ENCODE measurements at places on chromosomes 1 and 21.

DNA sequence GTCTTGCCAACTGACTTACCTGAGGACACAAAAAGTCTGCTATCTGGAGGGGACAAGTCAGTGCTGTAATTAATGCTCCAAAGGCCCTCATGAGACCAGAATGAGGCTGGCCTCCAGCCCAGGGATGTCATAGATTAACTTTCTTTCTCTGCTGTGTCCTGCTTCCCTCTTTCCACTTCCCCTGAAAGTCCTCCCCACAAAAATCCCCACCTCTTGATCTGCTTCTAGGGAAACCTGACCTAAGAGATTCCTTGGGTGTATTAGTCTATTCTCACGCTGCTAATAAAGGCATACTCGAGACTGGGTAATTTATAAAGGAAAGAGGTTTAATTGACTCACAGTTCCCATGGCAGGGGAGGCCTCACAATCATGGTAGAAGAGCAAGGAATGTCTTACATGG lies 39.2 kb downstream of the RUNX3 start:
- no peak for DNase-seq

DNA sequence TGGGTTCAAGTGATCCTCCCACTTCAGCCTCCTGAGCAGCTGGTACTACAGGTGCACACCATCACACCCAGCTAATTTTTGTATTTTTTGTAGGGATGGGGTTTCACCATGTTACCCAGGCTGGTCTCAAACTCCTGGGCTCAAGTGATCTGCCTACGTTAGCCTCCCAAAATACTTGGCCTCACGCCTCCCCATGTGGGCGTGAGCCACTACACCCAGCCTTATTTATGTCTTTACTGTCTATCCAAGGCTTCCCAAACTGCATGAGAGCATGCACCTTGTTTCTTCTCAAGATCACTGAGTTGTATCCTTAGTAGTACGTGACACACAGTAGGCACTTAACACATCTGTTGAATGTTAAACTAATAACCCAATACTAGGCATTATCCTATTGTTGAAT lies 14.2 kb downstream of the WASF2 start:
- DNase-seq = no peak

GRCh38 chr1:189929501-189930099 lies 548.1 kb downstream of the BRINP3 start:
- DNase-seq = no peak

- no peak for DNase-seq
These were observed 127.2 kb upstream of the FGGY start for GRCh38 chr1:59169703-59170102.

GRCh38 chr1:58721247-58721820 lies 21.5 kb upstream of the MYSM1 start:
- DNase-seq = no peak

- DNase-seq = no peak
These were observed 596 bp downstream of the PADI4 start for GRCh38 chr1:17308593-17308992.

GRCh38 chr1:244344001-244344400 lies 107.7 kb downstream of the ADSS2 start:
- no peak for DNase-seq

DNA sequence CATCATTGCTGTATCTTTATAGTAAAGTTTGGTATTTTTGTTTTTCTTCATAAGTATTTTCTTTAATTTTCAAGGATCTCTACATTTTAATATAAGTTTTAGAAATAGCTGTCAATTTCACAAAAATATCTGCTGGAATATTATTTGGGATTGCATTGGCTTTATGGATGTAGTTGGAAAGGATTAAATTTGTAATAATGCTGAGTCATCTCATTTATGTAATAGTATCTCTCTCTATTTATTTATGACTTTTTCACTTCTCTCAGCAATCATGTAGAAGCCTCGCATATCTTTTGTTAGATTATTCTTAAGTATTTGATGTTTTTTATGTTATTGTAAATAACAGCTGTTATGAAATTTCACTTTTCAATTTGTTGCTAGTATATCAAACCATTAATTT lies 223.1 kb upstream of the POGK start:
- no peak for DNase-seq

GRCh38 chr1:31799895-31800673 lies 15.7 kb downstream of the SPOCD1 start:
- no peak for DNase-seq

DNA sequence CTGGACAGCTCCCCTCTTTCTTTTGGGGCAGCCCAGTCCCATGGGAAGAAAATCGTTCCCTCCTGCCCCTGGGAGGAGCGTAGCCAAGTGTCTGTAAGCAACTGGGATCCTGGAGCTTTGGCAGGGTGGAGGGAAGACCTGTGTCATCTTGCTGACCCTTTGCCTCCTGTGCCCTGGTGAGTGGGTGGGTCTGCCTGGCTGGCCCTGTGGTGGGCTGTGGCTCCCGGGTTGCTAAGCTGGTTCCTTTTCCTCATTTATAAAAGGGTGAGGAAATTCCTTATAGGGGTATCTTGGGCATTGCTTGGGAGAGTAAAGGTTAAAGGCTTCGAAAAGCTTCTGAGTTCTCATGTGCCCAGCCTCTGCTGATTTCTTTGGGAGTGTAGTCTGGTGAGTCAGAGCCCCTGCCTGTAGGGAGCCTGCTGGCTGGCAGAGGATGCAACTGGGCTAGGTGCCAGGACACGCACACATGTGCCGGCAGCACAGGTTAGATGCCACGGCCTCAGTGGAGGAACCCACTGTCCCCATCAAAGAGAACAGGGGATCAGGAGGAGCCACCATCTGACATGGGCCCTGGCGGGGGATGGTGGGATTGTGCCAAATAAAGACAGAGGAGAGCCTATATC lies 85.2 kb downstream of the ARHGEF10L start:
- no peak for DNase-seq

GRCh38 chr1:170307426-170307825 lies 161.7 kb downstream of the NTMT2 start:
- no peak for DNase-seq

GRCh38 chr1:110728388-110729001 lies 53.8 kb upstream of the KCNA3 start:
- no peak for DNase-seq

DNA sequence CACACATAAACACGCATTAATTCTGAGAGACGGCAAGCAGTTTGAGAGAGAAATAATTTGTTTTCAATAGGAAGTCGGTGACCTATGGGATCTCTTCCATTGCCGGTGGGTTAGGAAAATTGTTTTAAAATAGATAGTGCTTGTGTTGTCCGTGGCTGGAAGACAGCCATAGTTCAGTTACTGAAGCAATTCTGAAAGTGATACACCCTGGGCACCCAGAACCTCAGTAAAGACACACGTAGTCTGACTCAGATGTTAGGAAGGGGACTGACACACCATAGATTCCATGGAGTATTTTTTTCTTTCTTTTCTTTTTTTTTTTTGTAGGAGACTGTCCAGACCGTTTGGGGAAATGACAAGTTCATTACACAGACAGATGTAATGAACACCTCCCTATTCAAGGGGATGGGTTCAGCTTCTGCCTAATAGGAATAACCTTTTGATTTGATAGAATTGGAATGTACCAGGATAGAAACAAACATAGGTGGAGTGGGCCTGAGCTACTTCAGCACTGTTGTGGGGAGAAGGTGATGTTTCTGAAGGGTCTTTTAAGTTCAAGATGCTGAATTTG lies 1.6 kb downstream of the C1orf21 start:
- DNase-seq = no peak

DNA sequence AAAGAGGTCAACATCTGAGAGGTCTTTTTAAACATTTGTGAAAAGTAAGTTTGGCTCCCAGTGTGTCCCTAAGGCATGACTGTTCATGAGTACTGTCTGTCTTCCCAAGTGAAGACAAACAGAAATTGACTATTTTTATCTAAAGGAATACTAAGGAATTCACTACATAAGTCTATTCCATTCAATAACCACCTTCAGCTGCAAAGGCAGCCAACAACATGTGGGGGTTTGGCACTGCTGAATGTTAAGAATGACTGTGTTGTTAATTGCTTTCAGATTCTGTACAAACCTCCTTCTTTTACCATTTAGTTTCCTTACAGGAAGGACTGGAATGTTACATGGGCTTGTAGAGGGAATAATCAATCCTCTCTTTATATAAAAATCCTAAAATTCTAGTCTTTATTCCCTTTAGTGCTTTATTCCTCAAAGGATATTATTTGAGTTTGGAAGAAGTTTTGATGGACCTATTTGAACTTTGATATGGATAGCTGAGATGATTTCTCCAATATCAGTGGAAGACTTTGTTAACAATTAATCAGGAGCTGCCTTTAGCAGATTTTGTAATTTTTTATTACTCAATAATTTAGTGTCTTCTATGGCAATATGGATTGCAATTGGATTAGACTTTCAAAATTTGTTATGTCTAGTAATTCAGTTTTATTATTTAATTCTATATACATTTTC lies 201.7 kb upstream of the CHRM3 start:
- no peak for DNase-seq

DNA sequence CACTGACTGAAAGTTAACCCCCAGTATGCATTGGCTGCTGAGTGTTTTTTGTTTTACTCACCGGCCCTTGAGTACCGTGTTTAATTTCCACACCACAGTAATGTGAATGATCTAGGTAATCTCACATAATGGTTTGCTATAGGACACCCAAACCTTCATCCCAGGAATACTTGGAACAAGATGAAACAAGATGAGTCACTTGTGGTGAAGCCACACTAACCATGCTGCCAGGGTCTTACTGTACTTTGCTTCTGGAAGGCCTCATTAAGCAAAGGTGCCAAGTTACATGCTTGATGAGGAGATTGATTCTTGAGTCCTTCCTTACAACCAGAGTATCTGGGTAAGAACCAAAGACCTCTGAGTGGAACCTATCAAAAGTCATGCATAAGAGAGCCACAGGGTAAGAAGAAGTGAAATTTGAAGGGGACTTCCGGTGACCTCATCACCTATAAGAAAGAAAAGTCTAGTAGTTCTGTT lies 163.3 kb downstream of the NRIP1 start:
- DNase-seq = no peak

DNA sequence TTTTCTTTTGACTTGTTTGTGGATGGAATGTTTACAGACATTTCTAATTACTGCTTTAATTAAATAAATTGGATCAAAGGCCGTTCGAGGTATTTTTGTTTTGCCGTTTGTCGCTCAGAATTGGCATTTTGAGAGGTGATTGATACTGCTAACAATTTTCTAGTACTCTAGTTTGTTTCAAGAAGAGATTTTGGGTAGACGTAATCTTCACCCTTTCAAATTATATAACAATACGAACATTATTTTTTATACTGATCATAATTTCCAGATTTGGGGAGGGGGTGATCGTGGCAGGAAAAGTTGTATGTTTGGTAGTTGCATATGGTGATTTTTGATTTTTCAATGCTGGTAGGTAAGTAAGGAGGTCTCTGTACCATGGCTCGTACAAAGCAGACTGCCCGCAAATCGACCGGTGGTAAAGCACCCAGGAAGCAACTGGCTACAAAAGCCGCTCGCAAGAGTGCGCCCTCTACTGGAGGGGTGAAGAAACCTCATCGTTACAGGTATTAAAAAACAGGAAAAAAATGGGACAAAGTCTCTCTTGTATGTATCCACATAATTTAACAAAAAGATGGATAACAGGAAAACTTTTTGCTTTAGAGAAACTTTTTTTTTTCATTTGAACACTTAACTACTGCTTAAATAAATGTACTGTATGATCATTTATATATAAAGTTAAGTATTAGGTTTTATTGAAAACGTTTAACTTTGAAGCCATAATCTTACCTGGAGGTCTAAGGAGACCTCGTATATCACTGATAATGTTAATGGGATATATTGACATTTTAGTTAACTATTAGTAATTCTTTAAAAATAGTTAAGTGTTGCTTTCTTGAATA lies 1.7 kb downstream of the H3-3A start:
- DNase-seq = no peak

DNA sequence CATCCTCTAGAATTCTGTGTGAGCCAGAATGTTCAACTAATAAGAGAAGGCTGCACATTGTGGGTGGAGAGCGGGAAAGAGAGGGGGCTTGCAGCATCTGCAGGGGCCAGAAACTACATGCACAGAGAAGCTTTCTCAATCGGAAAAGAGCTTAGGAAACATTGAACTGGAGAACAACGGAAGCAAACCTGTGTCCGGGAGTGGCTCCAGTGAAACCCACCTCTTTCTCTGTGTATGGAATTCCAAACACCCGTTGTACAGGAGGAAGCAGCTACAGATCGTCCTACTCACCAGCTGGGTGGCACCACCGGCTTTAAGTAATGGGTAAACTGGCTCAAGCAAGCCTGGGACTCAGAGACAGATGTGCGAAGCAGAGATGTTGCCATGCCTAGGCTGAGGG lies 14.0 kb upstream of the CSF1 start:
- DNase-seq = no peak

DNA sequence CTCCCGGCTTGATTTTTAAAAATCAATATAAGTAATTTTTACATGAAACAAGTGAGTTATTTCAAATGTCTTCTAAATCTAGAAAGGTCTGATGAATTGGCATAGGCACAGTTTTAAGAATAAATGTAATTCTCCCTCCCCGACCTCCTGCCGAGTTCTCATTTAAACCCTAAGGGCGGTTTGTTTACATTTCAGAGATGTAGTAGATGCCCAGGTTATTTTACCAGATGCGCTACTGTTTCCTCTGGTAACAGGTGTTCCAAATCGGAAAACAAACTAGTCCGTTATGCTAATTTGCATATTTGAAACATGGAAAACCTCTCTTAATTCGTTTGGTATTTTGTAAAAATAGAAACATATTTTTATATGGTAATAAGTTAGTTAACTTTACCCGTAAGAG lies 53.8 kb upstream of the CFAP126 start:
- no peak for DNase-seq

- no peak for DNase-seq
These were observed 662.9 kb downstream of the PLPP3 start for GRCh38 chr1:55916481-55916880.

DNA sequence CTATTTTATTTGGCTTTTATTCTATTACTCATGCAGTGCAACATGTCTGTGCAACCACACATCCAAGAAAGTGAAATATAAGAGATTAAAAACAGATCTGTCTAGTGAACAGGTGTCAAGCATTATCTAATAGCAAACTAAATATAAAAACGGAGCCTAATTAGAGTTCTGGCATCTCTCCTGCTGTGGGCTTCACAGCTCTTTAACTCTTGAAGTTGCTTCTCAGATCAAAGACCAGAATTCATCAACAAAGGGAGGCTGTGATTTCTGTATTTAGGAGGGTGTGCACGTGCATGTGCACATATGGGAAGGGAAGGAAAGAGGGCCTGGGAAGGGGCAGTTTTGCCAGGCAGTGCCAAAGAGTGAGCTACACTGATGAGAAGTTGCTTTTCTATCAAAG lies 81.0 kb downstream of the MIS18A start:
- no peak for DNase-seq

- no peak for DNase-seq
These were observed 269.9 kb upstream of the C1orf174 start for GRCh38 chr1:4169991-4170390.
